ENCODE measurements at places on chromosomes 1 and 21. TPM values are rescaled to one million over a fixed set of nuclear protein-coding genes. Genes with fewer than 3 reads are reported as not detected.

EDN2 gene
- not detected for total RNA-seq

OLFML3 gene
- total RNA-seq = 0.94 TPM

TMIGD3 gene
- total RNA-seq = not detected

PROK1 gene
- total RNA-seq = not detected

RNU1-2 gene
- total RNA-seq = 2,316 TPM

DCST2 gene
- total RNA-seq = 0.50 TPM

PCNX2 gene
- total RNA-seq = 25.0 TPM

Data from activated CD4-positive, alpha-beta T cell treated with anti-CD3 and anti-CD28 coated beads, Interleukin-2, amount 10 ng/mL, durations not matched to agents 7 days and 5 days (primary cell).